LNCaP clone FGC (cell line): ENCODE measurements at places on chromosomes 2 and 18.

DNA sequence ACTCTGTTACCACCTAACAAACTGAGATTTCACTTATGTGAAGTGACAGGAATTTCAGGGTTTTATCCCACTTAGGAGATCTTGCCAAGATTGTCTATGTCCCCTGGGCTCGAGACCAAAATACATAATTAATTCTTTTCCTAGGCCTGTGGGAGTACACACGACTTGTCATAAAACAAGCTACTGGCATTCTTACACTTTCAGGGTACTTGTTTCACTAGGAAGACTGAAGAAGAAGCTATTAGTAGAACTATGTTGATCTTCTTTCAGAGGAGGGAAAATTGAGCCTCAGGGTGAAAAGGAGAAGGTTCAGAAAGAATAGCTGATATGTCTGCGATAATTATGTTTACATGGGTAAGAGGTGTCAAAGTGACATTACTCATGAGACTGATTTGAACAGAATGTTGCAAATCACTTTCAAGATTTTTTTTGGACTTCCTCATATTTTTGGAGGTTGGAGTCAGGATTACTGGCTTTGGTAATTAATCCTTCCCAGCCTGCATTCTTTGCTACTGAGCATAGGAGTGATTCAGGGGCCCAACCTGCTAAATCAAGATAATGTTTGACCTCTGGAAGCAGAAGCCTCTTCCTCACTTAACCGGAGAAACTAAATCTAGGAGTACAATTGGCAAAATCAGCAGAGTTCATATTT, 240.0 kb upstream of the NT5C1B start:
- peak; percentile 80 for DNase-seq

- no peak for DNase-seq
Measured at GRCh38 chr2:11024259-11024645, 112.5 kb downstream of the KCNF1 start.

DNA sequence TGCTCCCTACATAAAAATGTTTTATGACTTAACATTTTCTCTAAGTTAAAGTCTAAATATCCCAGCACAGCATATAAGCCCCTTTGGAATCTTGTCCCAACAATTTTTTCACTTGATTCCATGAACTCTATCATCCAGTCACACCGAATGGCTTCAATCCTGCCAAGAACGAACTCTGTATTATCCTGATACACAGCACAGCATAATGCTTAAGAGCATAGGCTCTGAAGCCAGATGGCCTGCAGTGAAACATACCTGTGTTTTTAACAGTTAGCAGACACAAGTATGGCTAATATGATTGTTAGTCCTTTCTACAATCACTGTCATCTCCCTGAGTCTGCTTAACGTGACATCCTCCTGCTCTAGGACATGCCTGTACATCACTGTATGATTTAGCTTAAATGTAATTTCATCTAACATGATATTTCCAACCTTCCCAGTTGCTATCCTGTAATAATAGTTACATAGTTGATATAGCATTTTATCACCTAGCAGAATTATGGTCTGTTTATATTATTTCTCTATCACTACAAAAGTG, 669.5 kb downstream of the ERBB4 start:
- DNase-seq: no peak

DNA sequence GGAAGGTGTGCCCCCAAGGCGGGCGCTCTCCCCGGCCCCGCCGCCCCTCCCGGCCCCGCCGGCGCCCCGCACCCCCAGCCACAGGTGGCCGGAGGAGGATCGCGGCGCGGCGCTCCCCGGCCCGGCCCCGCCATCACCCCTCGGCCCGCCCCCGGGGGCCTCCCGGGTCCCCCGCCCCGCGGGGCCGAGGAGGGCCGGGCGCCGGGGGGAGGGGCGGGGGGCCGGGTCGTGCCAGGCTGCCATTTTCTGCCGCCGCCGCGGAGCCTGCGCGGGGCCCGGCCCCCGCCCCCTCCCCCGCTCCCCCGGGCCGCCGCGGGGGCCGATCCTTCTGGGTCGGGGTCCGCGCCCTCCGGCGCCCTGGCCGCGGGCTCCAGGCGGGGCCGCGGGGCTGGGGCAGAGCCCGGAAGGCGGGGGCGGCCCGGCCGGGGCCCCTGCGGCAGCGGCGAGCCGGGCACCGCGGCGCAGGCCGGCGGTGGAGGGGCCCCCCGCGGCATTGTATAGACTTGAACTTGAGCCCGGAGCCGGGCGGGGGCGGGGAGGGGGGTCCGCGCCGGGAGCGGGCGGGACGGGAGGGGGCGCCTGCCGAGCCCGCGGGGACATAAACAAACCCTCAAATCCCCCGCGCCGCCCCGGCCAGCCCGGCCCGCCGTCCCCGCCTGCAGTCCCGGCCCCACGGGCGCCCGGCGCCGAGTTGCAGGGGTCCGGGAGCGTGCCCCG, 556 bp downstream of the DNMT3A start:
- DNase-seq: no peak

- DNase-seq: no peak
Measured at GRCh38 chr2:14143435-14143834, 489.1 kb upstream of the LRATD1 start.

GRCh38 chr2:205034034-205034433, 488.8 kb downstream of the PARD3B start:
- no peak for DNase-seq

GRCh38 chr2:11550901-11551568, 17.2 kb downstream of the GREB1 start:
- no peak for DNase-seq

DNA sequence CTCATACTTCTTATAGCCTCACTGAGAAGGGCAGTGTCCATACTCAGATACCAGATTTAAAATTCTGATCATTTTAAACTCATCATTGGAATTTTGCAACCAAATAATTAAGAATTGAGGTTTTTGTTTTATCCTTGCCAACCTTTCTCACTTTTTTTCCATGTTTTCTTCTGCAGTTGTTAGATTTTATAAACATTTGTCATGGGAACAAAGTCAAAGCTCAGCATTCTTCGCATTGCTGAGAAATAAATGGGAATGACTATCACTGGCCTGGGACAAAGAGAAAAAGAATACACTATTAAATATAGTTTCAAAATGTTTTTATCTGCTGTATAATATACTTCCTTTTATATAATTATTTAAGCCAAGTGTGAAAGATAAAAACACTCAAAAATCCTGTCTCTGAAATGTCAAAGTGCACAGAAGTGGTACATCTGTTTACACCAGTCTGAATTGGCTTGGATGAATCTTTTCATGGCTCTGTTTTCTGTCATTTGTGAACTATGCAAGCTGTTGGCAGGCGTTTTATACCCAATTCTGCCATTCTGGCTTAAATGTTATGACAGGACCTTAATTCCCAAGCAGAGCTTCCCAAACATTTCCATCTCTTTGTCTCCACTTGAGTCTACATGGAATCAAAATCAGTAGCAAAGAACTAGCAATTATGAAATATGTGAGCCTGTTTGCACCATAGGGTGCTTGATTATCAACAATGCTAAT, 249.3 kb upstream of the SYT4 start:
- DNase-seq: no peak

DNA sequence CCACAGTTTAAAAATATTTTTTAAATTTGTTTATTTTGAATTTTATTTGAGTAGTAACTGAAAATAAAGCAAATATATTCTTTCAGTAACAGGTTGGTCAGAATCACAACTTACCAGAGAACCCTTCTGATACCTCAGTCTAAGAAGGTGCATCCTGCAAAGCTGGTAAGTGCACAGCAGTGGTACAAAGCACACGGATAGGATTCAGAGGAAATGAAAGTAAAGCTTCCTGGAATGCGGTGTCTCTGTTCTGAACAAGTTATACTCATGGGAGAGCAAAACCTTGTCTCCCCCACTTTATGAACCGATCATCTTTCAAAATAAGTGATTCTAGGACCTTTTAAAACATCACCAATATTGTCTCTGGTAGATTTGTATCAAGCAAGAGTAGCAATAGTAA, 398.3 kb downstream of the TMX3 start:
- no peak for DNase-seq

DNA sequence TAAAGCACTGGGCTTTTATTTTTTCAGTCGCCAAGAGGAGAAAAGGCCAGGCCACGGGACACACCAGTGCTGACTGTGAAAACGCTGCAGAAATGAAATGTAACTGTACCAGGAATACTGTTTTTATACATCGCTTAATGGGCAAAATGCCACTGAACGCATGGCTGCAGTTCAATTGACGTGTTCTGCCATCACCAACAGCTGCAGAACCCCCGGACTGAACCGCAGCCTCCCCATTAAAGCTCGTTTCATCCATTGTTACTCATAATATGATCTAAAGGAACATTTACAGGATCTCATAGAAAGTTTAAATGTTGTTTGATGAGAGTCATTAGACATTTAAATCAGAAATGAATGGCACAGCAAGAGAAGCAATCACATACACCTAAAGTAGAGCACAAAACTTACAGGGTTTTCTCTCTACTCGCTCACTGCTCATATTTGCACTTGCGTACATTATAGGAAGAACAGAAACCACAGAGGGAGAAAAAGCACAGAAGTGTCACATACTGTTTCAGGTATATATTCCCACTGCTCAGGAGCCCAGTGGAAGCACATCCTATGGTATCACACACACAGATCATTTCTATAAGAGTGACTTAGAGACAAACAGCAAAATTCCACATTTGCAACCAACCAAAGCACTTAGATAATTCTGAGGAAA, 35.3 kb downstream of the TCF4 start:
- no peak for DNase-seq

DNA sequence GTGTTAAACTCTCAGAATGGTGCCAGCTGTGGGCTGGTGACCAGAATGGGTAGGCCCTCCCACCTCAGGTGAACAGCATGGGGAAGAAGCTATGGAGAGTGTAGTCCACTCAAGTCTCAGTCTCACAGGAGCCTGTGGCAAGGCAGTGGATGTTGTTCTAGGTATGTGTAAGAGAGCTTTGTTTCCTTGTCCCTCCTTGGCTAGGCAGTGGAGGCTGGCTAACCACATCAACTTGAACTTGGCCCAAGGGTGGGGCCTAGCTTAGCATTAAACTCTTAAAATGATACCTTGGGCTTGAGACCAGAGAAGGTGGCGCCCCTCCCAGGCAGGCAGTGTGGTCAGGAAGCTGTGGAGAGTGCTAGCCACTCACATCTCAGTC, 53.2 kb upstream of the SLC4A10 start:
- no peak for DNase-seq

DNA sequence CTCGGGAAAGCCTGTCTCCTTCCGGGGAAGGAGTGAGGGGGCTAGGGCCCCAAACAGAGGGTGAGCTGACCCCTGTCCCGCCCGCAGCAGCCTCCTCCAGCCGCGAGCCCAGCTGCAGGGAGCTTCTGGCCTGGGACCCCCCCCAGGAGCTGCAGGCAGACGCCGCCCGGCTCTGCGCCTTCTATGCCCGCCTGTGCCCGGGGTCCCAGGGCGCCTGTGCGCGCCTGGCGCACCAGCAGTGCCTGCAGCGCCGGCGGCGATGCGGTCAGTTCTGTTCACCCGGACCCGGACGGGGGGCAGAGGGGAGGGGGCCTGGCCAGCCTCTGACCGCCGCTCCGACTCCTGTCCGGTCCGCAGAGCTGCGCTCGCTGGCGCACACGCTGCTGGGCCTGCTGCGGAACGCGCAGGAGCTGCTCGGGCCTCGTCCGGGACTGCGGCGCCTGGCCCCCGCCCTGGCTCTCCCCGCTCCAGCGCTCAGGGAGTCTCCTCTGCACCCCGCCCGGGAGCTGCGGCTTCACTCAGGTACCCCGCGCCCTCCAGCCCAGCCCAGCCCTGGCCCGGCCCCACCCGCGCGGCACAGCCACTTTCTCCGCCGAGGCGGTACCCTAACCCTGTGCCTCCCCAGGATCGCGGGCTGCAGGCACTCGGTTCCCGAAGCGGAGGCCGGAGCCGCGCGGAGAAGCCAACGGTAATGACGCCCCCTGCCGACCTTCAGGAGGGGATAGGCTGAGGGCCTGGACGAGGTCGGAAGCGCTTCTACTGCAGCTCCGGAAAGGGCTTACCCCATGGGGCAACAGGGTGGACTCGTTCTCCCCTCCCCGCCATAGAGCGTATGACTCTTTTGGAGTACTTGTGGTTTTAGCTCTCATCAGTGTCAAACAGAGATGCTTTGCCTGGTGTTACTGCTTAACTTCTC, 2.0 kb upstream of the CHRND start:
- DNase-seq: no peak

DNA sequence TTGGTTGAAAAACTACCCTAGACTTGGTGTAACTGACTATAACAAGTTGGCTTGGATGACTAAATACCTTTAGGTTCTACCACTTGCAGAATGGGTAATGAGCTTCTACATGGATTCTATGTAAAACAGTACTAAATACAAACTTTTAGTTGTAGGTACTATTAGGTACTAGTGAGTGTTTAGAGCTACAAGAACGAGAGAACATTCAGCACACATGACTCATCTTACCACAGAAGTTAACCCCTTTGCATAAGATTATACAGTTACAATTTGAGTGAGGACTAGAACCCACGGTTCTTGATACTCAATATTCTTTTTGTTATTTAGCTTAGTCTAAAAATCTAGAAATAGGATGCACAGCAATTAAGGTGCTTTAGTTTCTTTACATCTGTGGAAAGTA, 101.7 kb upstream of the TFCP2L1 start:
- no peak for DNase-seq

GRCh38 chr2:202721621-202722020, 86.9 kb downstream of the FAM117B start:
- DNase-seq: no peak

DNA sequence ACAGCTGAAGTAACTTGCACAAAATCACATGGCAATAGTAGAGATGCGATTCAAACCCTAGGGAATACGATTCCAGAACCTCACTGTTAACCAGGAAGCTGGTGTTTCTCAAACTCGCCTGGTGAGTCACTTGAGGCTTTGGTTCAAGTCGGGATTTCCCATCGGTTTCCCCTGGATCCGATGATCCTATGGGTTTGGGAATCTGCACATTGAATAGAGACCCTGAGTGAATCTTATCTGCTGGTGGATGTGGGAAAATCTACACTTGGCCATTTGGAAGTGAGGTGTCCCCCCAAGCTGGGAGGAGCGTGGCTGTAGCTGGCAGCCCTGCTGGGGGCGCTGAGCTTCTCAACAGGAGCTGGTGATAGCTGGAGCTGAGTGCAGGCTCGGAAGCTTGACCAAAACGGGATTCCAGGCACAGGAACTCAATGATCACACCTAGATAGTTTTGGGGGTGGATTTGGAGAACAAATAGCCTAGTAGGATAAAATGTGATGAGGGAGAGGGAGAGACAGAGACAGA, 135.4 kb downstream of the PRKCE start:
- no peak for DNase-seq

GRCh38 chr18:39660141-39660540, 2094.5 kb upstream of the CELF4 start:
- no peak for DNase-seq
